ENCODE measurements at places on chromosomes 5 and 9.

GRCh38 chr5:40578501-40579451 lies 100.9 kb upstream of the PTGER4 start:
- DNase-seq: peak; percentile 93

- no peak for DNase-seq
Measured at GRCh38 chr5:61115968-61116367, 46.3 kb downstream of the SMIM15 start.

GRCh38 chr9:126973651-126974529 lies 59.3 kb downstream of the RALGPS1 start:
- peak; percentile 37 for DNase-seq

GRCh38 chr9:15357050-15357653 lies 50.1 kb upstream of the TTC39B start:
- no peak for DNase-seq

DNA sequence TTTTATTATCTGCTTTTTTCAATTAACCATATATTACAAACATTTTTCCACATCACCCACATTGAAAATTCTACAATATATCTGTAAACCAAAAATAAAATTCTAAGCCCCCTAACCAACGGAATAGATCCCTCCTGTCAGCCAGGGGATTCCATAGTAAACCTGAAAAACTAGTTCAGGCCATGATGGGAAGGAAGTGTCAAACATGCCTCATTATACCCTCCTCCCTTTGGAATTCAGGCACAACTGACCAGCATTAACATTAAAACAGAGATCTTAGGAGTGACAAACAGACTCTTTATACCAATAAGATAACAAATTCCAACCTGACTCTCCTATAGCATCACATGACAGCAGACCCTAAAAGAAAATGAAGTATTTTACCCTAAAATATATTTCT lies 113.7 kb upstream of the DMRT1 start:
- no peak for DNase-seq

DNA sequence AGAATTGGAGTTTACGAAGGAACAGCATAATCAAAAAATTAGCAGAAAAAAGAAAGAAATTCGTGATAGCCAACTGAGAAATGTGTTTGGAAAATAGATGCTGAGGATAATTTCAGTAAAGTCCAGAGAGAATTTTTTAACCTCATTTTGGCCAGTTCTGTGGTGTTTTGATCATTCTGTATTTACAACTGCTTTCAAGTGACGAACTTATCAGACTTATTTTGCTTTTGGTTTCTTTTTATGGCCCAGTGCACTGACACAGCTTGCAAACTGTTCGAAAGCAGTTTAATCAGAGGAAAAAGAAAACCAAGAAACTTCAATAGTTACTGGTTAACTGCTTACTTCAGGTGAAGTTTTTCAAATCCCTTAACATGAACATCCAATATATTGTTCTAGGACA lies 1.9 kb downstream of the SDHA start:
- DNase-seq: peak; percentile 34

- no peak for DNase-seq
Measured at GRCh38 chr5:82246960-82247574, 31.1 kb downstream of the RPS23 start.

GRCh38 chr5:171858303-171858702 lies 72.7 kb downstream of the SMIM23 start:
- DNase-seq: no peak

GRCh38 chr9:131097126-131097947 lies 1.0 kb downstream of the AIF1L start:
- DNase-seq: no peak

- no peak for DNase-seq
Measured at GRCh38 chr5:27240791-27241190, 202.4 kb upstream of the CDH9 start.

DNA sequence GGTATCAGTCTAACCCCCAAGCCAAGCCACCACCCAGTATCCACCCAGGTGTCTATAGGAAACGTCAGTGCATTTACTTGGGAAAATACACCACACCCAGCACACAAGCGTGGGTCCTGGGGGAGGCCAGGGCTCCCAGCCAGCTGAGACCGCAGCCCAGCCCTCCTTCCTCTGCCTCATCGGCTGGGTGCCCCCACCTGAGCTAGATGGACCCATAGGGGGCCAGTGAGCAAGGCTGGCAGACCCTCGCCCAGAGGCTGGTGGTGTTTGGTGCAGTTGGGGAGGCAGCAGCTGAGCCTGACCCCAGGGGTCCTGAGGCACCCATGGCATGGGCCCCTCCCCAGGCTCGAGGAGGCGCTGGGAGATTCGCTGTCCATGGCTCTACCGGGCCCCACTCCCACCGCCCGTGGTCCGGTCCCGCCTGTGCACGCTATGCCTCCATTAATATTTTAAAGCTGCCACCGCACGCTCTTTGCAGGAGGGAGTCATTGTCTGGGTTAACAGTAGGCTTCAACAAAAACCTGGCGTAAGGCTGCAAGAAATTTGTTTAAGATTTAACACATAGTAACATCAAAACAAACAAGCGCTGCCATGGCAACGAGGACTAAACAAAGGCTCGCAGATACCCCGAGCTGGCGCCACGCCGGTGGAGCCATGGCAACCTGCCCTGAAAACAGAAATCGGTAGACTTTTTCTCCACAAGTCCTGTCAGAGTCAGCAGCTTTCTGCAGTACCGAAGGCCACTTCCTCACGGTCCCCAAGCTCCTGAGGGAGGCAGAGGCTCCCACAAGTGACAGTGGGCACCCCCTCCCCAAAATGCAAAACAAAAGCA lies 20.6 kb downstream of the TPPP start:
- DNase-seq: peak; percentile 71

- DNase-seq: no peak
Measured at GRCh38 chr9:71861618-71862017, 49.4 kb downstream of the ABHD17B start.

- no peak for DNase-seq
Measured at GRCh38 chr9:124477211-124477647, 27.0 kb downstream of the ADGRD2 start.

DNA sequence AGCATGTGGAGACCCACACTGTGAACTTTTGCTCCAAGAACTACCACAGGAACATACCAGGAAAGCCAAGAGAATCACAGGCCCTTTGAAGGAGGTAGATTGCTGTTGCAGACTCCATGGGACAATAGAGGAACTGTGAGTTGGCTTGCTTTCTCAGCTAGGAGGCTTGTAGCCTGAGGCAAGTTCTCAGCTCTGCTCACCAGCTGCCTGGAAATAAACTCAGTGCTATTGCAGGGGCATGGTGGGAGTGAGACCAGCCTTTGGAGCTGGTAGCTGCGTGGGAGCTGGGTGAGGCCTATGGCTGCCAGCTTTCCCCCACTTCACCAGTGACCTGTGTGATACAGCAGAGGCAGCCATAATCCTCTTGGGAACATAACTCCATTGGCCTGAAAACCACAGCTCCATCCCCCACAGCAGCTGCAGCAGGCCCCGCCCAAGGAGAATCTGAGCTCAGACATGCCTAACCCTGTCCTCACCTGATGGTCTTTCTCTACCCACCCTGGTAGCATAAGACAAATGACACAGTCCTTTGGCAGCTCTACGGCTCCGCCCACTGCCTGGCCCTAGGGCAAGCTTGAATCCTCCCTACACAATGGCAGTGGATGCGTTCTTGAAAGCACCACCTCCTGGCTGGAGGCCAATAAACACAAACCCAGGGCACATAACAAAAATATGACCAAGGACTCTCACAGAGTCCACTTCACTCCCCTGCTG lies 389.5 kb downstream of the KIF4B start:
- no peak for DNase-seq

DNA sequence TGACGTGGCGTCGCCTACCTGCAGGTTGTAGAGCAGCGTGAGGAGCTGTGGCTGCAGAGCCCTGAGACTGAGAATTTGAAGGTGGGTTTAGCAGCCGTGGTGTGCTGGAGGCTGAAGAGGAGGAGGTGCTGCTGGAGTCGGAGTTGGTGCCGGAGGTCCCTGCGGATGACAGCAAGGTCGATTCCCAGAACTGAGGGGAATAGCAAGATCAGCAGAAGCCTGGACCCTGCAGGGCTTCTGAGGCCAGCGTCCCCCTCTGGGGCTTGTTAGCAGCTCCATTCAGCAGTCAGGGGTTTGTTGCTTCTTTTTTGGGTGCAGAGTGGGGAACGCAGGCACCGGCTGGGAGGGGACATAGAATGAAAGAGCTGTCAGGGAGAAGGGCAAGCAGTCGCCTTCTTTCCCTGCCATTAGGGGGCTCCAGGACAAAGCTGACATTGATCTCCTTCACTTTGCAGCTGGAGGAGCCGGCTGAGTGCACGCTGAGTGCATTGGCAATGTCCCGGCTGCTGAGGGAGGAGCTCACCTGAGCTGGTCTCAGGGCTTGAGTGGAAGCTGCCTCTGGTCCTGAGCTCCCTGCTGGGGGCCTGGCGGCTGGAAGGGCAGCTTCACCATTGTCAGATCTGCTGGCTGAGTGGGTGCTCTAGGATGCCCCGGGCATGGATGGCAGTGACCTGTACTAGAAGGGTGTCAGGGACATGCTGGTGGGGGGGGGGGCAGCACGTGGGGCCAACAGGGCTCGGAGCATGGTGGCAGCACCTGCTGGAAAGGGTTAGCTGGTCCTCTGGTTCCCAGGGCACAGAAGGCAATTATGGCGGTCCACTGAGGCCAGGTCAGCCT lies 20.8 kb downstream of the OBP2B start:
- no peak for DNase-seq

DNA sequence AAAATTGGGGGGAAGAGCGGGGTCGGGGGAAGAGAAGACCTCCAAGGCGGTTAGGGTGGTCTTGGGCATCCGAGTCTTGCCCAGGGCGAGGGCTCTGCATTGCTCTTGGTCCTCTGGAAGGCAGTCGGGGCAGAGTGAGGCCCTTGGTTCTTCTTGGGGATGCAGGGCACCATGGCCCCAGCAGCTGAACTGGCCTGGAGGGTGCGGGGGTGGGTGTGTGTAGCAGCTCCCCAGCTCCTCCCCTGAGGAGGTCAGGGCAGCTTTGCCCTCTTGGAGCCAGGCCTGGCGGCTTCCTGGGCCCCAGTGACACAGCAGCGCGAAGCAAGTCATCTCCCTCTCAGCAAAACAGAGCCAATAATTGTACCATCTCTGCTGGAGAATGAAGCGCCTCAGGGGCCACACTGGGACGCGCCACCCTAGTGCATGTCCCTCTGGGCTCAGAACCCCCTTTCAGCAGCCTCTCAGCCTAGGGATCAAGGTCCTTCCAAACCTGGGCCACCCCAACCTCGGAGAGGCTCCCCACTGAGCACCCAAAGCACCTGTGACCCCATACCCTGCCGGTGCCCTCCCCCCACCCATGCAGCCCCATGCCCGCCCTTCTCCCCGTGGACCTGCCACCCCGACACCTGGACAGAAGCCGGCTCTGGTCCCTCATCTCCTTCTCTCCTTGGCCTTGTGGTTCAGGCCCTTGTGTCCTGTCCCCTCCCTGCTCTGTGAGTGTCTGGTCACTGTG lies 10.4 kb upstream of the RXRA start:
- no peak for DNase-seq

GRCh38 chr5:133947431-133947841 lies 21.0 kb downstream of the C5orf15 start:
- no peak for DNase-seq

GRCh38 chr5:163993126-163993525 lies 487.7 kb downstream of the MAT2B start:
- no peak for DNase-seq

GRCh38 chr5:393846-394275 lies 49.1 kb upstream of the EXOC3 start:
- no peak for DNase-seq

- no peak for DNase-seq
Measured at GRCh38 chr5:16799796-16800195, 136.3 kb downstream of the MYO10 start.

DNA sequence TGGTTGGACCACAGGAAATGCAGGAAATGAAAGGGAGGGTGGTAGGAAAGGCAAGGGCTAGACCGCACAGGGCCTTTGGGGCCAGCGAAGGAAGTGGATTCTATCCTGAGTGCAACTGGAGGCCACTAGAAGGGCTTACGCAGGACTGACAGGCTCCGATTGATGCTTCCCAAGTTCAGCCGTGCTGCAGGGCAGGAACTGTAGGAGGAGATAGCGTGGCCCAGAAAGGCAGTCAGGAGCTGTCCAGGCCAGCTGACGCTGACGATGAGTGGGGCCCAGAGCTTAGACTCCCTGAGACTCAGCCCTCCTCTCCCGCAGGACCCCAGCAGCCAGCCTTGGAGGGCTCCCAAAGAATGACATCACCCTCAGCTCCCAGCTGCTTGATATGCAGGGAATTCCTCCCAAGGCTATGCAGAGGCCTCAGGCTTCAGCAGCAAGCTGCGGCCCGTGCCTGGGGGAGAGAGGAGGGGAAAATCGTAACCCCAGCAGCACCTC lies 48.8 kb downstream of the KCNIP1 start:
- DNase-seq: no peak

- no peak for DNase-seq
Measured at GRCh38 chr9:128073253-128073886, 5.3 kb downstream of the SLC25A25 start.

DNA sequence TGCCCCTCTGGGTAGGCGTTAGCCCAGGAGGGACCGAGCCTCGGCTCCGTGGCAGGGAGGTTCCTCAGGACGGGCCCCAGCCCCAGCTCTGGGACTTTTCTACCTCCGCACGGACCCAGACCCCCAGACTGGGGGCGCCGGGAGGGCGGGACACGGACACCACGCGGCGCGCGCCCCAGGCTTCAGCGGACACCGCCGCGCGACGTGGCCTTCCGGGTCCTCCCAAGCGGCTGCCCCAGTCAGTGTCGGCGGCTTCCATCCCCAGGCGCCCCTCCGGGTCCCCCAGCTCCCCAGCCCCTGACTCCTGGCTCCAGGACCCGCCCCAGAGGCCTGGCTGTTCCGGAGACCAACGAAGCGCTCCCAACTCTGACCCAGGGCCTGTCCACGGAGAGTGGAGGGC lies 3.1 kb downstream of the LCNL1 start:
- DNase-seq: no peak

Measured in activated CD4-positive, alpha-beta T cell treated with anti-CD3 and anti-CD28 coated beads, Interleukin-2, Interleukin-4, amounts not matched to agents 100 ng/mL and 50 ng/mL, durations not matched to agents 16 hours and 8 hours (primary cell).